Activated CD4-positive, alpha-beta memory T cell treated with anti-CD3 and anti-CD28 coated beads for 36 hours (primary cell): ENCODE measurements at places on chromosomes 5 and 9. TPM values are rescaled to one million over a fixed set of nuclear protein-coding genes. Genes with fewer than 3 reads are reported as not detected.

The IRX2 gene
- total RNA-seq: not detected

The FOXD4L5 gene
- total RNA-seq: 0.07 TPM

The ARL10 gene
- total RNA-seq: 9.3 TPM

The LCN1 gene
- not detected for total RNA-seq

The CDC26 gene
- total RNA-seq: 49.8 TPM

The HACD4 gene
- total RNA-seq: 2.4 TPM

The STXBP1 gene
- 27.8 TPM for total RNA-seq

The SUSD3 gene
- total RNA-seq: 67.0 TPM

The SPATA31E1 gene
- total RNA-seq: not detected

- no peak overlapping the region for H3K4me3 ChIP-seq
- H3K36me3 ChIP-seq: no peaks in the 10 kb centered on the region
- no peak for DNase-seq
- H3K27ac ChIP-seq: no peak overlapping the region
- no peaks in the 10 kb centered on the region for H3K4me1 ChIP-seq
- peaks cover 5% of the 10 kb centered on the region for H3K27me3 ChIP-seq
These were observed 24.3 kb upstream of the PRRC1 start for GRCh38 chr5:127492854-127493738.

GRCh38 chr9:93613174-93613573, 36.8 kb downstream of the PHF2 start:
- peak overlapping the region; percentile 18 for H3K27ac ChIP-seq
- H3K4me1 ChIP-seq: peaks cover 21% of the 10 kb centered on the region
- H3K27me3 ChIP-seq: no peaks in the 10 kb centered on the region
- peaks cover 12% of the 10 kb centered on the region for H3K36me3 ChIP-seq
- H3K4me3 ChIP-seq: no peak overlapping the region

DNA sequence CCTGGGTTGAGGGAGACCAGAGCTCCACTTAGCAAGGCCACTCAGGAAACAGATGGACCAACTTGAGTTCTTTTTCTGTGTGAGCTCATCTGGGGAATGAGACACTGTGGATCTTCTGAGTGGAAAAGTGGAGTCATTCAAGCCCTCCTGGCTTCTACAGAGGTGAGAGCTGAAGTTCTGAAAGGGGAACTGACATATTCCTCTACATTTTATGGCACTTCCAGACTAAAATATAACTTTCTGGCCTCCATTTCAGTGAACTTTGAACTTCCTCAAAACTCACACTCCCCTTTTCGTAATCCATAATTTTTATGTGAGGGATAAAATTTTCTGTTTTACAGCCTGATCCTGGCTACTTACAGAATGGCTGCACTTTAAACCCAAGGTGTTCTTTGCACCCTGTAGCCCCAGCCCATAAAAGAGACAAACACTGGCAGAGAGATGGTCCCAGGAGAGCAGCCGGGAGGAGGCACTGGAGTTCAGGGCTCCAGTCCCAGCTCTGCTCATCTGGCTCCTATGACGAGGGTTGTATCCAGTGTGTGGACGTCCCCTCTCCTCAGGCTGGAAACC, 10.8 kb downstream of the SPAAR start:
- no peak overlapping the region for H3K27ac ChIP-seq
- H3K27me3 ChIP-seq: no peaks in the 10 kb centered on the region
- no peak overlapping the region for H3K4me3 ChIP-seq

- H3K27ac ChIP-seq: no peak overlapping the region
- no peak overlapping the region for H3K4me3 ChIP-seq
- DNase-seq: no peak
- H3K4me1 ChIP-seq: peaks cover 2% of the 10 kb centered on the region
These were observed 103.5 kb upstream of the ARRDC3 start for GRCh38 chr5:91486638-91487037.

DNA sequence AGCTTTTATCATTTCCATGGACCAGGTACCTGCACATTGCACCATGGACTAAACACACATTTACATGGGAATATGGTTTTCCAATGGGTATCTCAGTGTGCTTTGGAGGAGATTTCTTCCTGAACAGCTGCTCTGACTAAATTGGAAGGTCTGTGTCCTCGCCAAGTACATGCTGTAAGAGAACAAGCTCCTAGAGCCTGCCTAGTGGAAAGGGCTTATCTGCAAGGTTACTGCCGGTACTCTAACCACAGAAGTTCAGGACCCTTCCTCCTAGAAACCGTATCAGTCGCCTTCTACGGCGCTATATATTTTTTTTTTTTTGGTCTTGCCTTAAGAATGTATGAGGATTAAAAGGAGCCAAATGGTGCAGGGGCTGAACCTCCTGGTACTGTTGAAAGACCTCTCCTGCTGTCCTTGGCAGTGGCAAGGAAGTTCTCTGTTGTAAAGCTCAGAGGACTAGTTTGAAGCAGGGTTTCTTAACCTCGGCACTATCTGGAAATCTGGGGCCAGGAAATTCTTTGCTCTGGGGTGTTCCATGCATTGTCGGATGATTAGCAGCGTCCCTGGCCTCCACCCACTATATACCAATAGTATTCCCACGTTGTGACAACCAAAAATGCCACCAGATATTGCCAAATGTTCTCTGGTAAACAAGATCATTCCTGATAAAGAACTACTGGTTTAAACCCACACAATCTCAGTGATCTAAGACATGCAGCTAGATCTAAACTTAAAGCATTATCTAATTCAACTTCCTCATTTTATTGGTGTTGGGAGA, 107.4 kb downstream of the FBXO38 start:
- DNase-seq: no peak
- H3K4me3 ChIP-seq: no peak overlapping the region
- no peaks in the 10 kb centered on the region for H3K36me3 ChIP-seq
- H3K27me3 ChIP-seq: peaks cover 23% of the 10 kb centered on the region

DNA sequence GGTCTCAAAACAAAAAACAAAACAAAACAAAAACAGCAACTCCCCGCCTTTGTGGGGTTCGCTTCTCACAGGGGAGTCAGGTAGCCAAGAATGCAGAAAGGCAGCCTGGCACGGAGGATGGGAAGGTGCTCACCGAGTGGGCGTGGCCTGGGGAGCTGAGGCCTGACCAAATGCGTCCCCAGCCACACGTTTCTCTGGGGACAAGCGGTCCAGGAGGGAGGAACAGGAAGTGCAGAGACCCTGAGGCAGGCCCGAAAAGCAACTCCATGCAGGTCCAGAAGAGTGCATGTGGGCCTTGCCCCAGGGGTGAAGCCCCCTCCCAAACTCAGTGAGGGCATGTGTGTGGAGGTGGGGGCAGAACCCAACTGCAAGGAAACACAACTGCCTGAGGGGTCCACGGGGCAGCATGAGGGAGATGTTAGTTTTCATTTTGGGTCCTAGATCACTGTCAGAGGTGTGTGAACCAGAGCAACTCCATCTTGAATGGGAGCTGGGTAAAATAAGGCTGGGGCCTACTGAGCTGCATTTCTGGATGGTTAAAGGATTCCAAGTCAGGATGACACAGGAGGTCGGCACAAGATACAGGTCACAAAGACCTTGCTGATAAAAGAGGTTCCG, 2.6 kb upstream of the UAP1L1 start:
- no peak overlapping the region for H3K4me3 ChIP-seq
- H3K27ac ChIP-seq: peak overlapping the region; percentile 9
- no peak for DNase-seq
- H3K27me3 ChIP-seq: no peaks in the 10 kb centered on the region
- H3K4me1 ChIP-seq: peaks cover 4% of the 10 kb centered on the region
- no peaks in the 10 kb centered on the region for H3K36me3 ChIP-seq

GRCh38 chr5:179241175-179241574, 104.1 kb downstream of the ADAMTS2 start:
- no peaks in the 10 kb centered on the region for H3K27me3 ChIP-seq
- no peak for DNase-seq
- no peak overlapping the region for H3K27ac ChIP-seq

DNA sequence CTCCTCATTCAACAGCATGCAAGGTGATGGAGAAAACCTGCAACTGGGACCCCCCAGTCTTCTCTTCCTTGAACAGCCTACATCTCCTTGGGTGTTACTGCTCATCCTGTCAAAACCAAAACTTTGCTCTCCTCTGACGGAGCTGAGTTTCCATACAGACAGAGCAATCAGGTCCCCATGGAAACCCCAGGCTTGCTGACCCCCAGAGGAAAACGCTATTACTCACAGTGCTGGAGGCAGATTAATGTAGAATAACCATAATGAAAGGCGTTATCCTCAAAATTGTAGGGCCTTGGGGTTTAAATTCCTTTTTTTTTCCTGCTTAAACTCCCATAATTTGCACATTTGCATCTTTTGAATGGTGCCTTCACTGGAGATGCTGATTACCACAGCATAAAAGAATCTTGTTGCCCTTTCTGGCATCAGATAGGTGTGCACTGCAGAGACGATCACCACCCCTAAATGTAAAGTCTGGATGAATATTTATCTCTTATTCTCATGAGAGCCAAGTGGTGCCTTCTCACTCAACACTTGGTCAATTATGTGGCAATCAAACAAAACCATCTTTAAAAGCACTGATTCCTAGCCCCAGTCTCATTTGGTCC, 126.3 kb downstream of the MSX2 start:
- DNase-seq: no peak
- no peak overlapping the region for H3K27ac ChIP-seq
- H3K4me3 ChIP-seq: no peak overlapping the region
- H3K36me3 ChIP-seq: no peaks in the 10 kb centered on the region

DNA sequence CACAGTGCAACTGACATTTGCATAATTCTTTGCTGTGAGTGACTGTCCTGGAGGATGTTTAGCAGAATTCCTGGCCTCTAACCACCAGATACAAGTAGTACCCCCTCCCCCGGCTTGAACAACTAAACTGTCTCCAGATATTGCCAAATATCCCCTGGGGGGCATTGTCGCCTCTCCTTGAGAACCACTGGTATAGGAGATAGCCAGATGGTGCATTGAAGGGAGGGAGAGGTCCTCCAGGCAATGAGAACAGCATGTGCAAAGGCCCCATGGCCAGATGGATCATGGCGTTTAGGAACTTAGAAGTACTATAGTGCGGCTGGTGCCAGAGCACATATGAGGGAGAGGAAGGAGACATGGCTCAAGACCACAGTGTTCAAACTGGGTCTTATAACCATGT, 18.9 kb upstream of the ORM1 start:
- peak; percentile 1 for DNase-seq
- H3K4me1 ChIP-seq: peaks cover 4% of the 10 kb centered on the region
- H3K27me3 ChIP-seq: no peaks in the 10 kb centered on the region
- H3K4me3 ChIP-seq: no peak overlapping the region
- no peak overlapping the region for H3K27ac ChIP-seq
- no peaks in the 10 kb centered on the region for H3K36me3 ChIP-seq

- no peak overlapping the region for H3K4me3 ChIP-seq
- H3K36me3 ChIP-seq: no peaks in the 10 kb centered on the region
- H3K27me3 ChIP-seq: no peaks in the 10 kb centered on the region
- DNase-seq: no peak
These were observed 482.0 kb downstream of the PSAT1 start for GRCh38 chr9:78778861-78779374.

- no peak for DNase-seq
- peaks cover 6% of the 10 kb centered on the region for H3K27me3 ChIP-seq
- H3K4me1 ChIP-seq: no peaks in the 10 kb centered on the region
- H3K4me3 ChIP-seq: no peak overlapping the region
- no peaks in the 10 kb centered on the region for H3K36me3 ChIP-seq
- H3K27ac ChIP-seq: no peak overlapping the region
These were observed 108.6 kb downstream of the PHF2 start for GRCh38 chr9:93684806-93685543.

DNA sequence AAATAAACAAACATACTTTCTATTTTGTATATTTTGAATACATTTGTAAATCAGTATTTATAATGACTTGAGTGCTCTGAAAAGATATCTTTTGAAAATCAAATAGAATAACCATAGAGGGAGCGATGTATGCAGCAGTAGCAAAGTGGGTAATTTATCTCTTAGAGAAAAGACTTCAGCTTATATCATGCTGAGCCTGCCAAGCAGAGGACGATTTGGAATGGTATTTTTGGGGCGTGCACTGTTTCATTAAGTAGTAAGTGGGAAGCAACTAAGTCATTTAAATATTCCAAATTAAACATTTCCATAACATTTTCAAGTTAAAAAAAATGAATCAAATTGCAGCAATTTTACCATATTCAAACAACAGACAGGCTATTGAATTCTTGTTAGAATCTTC, 147.6 kb downstream of the CDH10 start:
- no peaks in the 10 kb centered on the region for H3K4me1 ChIP-seq
- H3K27ac ChIP-seq: no peak overlapping the region
- DNase-seq: no peak
- no peak overlapping the region for H3K4me3 ChIP-seq
- no peaks in the 10 kb centered on the region for H3K36me3 ChIP-seq
- no peaks in the 10 kb centered on the region for H3K27me3 ChIP-seq

GRCh38 chr5:174799121-174799520, 74.7 kb downstream of the MSX2 start:
- no peak overlapping the region for H3K4me3 ChIP-seq
- H3K36me3 ChIP-seq: no peaks in the 10 kb centered on the region
- DNase-seq: no peak
- H3K27ac ChIP-seq: no peak overlapping the region
- H3K4me1 ChIP-seq: peaks cover 12% of the 10 kb centered on the region
